Anterior cingulate cortex (tissue), 58 donors: ENCODE measurements at places on chromosomes 3 and 15.

DNA sequence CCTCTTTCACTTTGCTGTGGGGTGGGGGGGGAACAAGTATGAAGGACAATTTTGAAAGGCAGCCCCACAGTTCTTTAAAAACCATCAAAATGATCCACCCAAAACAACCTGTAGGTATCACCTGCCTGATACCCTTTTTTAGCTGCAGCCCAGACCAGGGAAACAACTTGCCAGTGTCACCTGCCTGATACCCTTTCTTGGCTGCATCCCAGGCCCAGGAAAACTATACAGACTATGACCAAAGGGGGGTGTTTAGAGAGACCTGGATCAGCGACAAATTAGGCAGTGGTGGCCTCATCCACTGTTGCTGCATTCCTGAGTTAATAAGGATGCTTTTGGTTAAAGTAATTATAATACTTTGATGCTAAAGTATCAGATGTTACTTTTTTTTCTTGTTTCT lies 122.0 kb downstream of the VPS13C start:
- no peak for DNase-seq

- DNase-seq: no peak
These were observed 31.1 kb downstream of the MAGEL2 start for GRCh38 chr15:23616536-23616935.

DNA sequence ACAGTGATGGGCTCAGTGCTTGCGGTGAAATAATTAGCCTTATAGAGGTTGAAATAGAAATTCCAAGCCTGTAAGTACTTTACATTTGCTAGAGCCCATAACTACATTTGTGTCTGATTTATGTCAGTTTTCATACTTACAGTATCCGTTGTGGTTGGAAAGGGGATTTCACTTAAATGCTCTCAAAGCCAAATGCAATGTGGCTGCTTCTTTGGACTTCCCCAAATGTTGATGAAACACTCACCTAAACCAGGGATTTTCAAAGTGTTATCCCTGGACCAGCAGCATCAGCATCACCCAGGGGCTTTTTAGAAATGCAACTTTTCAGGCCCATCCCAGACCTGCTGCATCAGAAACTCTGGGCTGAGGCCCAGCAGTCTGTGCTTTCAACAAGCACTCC lies 378.7 kb downstream of the MCTP2 start:
- DNase-seq: no peak

- peak; percentile 76 for DNase-seq
These were observed 85.1 kb downstream of the ZBTB20 start for GRCh38 chr3:115062009-115062408.

DNA sequence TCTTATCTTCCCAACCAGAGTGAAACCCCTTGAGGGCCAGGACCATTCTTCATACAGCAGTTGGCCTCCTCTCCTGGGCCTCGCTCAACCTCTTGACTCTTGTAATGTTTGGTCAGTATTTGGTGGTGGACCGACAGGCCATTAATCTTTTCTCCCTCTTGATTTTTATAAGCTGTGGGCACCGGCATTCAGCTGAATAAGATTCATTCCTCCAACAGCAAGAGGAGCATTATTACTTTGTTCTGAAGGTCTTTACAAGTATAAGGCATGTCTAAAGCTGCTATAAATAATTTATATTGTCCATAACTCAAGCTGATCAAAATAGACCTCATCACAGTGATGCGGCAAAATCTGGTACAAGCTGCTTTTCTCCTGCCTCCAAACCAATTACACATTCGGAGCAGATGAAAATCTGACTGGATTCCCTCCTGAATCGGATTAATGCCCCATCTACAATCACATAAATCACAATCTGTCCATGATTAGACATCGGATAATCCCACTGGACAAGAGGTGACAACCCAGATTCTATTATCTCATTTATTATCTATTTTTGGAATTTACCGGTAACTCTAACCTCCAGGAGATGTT lies 8.4 kb upstream of the ISL2 start:
- no peak for DNase-seq

- DNase-seq: no peak
These were observed 11.9 kb upstream of the ALDH1A2 start for GRCh38 chr15:58077427-58077826.

- DNase-seq: no peak
These were observed 45.5 kb upstream of the PRSS50 start for GRCh38 chr3:46763178-46763577.

DNA sequence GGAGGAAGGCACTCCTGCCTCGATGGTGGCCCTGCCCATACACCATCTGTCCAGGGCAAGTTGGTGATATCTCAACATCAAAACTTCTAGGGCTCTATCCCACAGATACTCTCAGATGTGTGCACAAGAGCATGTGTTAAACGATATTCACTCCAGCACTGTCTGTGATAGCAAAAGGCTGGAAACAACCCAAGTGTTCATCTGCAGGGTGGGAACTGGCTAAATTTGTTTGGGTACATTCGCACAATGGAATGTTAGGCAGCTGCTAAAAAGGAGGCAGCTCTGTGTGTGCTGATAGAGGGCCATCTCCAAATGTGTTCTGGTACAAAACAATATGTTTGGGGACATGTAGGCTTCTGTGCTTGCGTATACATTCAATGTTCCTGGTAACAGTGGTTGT lies 19.8 kb downstream of the IGDCC4 start:
- DNase-seq: no peak

DNA sequence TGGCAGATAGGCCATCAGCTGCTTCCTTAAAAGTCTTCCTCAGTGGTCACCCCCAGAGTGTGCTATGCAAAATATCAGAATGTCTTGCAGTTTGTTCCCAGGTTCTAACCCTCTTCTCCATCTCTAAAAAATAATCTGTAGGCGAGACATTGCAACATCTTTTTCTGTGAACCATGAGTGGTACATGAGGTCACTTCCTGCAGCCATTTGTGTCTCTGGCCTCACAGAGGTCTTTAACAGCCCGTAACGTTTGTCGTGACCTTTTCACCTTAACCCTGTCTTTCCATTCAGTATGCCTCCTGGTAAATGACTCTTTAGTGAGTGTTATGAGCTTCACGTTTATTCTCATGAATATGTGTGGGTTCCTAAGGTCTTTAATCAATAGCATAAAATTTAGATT lies 145.4 kb downstream of the KLHL25 start:
- no peak for DNase-seq

GRCh38 chr3:11618904-11619303 lies 24.8 kb downstream of the VGLL4 start:
- no peak for DNase-seq

DNA sequence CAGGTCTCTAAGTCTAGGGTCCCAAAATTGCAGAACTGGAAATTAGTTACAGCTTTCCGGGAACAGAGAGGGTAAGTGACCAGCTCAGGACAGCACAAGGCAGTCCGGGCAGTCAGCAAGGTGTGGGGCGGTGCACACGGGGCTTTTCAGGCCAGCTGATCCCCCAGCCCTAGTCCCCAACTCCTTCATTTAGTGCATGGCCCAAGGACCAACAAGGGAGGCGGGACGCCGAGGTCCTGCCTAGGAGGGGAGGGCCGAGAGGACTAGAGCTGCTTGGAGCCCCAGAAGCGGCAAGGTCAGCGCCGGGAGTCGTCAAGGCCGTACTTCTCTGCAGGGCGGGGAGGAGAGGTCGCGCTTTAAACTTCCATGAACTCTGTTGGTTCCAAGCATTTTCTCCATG lies 2.0 kb upstream of the PDE8A start:
- no peak for DNase-seq

DNA sequence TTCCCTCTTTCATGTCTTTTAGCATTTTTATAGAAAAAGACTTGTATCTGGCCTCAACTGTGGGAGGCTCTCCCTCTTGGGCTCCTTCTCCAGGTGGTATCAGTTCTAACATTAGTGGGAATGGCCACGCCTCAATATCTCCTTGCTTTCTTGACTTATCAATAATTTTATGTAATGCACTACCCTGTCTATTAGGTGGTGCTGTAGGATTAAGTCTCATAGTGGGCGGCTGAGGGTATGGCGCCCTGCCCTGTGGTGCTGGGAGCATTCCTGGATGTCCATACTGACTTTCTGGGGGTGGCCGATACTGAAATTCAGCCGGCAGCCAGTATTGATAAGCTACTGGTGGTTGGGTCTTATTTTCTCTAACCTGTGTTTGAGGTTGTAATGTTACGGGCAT lies 8.7 kb upstream of the RPUSD3 start:
- DNase-seq: no peak

DNA sequence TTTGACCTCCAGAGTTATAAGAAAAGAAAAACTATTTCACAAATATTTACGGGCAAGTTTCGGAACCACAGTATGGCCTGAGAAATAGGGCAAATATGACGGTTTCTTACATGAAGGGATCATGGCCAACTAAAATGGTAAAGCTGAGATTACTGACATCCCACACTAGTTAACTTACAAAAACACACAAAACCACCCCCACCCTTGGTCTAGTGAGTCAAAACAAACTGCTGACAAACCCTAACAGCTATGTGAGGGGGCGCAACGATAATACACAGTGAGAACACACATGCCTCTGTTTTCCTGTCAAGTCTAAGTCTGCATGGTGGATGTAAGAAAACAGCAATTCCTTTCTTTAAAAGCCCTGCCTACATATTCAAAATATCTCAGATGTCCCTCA lies 32.3 kb downstream of the CBLB start:
- DNase-seq: no peak

DNA sequence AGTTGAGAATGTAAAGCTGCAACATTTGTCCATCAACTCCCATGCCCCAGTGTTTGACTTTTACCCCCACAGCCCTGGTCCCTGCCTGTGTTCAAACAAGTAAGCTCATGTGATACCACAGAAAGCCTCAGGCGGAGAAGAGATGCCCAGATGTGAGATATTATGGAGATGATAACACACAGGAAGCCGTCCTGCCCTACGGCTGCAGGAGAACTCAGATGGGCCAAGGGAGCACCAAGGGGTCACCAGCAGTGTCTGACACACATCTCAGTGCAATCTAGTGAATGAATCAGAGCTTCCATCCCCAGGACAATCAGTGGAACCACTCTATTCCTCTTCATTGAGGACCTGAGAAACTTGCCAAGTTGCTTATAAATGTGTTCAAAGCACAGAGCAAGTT lies 14.0 kb upstream of the SPINK8 start:
- DNase-seq: no peak

- no peak for DNase-seq
These were observed 181.7 kb upstream of the CADPS start for GRCh38 chr3:63056932-63057331.

DNA sequence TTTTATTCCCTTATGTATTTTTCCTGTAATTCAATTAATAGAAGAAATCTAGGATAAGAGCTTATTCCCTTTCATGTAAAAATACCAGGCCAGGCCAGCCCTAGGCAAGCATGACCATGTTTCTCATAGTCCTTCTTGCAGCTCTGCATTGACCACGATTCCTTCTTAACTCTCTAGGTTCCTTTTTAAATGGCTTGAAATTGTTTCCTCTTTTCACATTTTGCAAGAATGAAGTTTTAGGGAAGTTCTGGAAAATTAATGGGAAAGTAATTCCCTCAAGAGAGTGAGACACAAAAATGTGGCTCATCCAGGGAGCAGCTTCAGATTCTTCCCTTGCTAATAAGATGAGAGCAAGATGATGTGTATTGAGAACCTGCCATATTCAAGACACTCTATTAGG lies 116.5 kb upstream of the FGF7 start:
- DNase-seq: no peak

- no peak for DNase-seq
These were observed 495.8 kb downstream of the NTRK3 start for GRCh38 chr15:87760547-87761314.

- DNase-seq: no peak
These were observed 23.7 kb downstream of the CYP11A1 start for GRCh38 chr15:74343797-74344127.

- no peak for DNase-seq
These were observed 157.2 kb downstream of the BBX start for GRCh38 chr3:107679921-107680320.

DNA sequence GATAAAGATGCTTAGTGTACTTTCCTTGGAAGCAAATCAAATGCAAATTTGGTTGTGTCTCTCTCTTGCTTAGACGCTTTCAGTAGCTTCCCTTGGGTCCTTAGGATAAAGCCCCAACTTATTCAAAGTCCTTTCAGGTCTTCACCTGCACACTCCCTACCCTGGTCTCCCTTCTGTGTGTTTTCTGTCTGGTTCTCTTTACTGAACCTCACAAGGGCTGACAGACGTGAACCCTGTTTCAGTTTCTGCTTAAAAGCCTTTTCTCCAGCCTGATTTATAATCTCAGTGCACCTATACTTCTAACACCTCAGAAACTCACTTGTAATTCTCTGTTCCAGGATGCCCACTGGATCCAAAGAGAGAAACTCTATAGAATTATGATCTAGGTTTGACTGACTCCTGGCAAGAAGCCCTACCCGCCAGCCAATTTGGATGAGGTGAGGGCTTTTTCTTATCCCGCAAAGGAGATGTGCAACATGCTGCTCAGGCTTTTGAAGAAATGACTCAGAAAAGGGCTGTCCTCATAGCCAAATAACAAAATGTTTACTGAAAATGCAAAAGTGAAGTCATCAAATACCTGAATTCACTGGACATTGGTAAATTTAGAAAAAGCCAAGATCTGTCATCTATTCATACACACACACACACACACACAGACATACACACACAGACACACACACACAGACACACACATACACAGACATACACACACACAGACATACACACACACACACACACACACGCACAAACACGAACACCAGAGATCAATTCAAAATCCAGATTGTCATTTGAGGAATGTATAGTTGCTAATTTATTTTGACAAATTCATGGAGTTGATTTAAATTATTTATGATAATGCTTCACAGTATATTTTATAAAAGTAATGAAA lies 102.4 kb upstream of the EOMES start:
- DNase-seq: no peak

- no peak for DNase-seq
These were observed 475.4 kb downstream of the IGSF11 start for GRCh38 chr3:118559286-118559685.

DNA sequence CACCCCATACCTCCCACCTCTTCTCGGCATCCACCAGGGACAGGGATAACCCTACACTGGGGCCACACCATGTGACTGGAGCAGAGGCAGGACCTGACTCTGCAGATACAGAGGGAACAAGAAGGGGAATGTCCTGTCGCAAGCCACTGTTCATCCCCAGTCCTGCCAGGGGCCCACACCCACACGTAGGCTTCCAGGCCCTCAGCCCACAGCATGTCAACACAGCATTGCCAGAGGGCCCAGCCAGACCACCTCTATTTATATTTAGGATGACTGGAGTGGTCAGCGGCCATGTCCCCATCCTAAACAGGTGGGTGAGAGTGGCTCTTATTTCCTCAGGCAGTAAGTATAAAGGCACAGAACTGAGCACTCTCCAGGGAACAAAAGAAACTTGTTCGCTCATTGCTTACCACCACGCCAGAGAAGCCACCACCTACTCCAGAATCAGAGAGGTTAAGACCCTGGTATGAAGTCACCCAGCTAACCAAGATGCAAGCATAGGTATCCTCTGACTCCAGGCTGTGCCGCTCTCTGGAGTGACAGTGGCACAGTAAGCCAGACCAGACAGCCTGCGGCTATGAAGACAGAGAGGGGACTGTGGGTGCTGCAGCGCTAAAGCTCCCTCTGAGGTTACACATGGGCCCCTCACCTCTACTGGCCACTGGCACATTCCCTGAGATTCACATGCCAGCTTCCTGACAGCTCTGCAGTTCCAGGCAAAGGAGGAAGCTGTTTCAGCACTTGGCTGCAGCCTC lies 67.9 kb downstream of the LRIG1 start:
- DNase-seq: no peak

- DNase-seq: no peak
These were observed 10.0 kb downstream of the KIF15 start for GRCh38 chr3:44771424-44772098.
